ENCODE measurements at places on chromosomes 2 and 18.

DNA sequence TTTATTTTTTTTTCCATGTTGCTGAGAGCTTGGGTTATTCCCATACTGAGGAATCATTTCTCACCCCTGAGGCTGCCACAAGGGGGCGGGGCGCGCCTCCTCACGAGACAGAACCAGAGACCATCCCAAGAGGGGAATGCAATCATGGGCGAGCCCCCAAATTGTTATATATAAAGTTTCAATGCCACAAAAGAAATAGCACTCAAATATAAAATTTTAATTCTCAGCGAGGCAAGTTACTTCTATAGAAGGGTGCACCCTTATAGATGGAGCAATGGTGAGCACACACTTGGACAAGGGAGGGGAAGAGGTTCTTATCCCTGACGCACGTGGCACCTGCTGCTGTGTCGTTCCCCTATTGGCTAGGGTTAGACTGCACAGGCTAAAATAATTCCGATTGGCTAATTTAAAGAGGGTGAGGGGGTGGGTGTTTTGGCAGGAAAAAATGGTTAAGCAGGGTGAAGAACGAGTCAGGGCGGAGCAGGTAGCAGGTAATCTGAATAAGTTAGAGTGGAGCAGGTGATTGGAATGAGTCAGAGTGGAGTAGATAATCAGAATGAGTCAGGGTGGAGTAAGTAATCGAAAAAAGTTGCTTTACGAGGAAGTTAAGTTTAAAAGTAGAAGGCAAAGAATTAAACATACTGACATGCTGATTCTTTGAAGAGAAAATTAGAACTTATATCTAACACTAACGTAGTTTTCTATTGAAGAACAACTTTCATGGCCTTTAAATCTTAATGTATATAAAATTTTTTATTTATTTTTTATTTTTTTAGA lies 177.5 kb downstream of the MTCL1 start:
- no peak for DNase-seq

- no peak for DNase-seq
Measured at GRCh38 chr2:38131676-38132075, 55.7 kb upstream of the CYP1B1 start.

DNA sequence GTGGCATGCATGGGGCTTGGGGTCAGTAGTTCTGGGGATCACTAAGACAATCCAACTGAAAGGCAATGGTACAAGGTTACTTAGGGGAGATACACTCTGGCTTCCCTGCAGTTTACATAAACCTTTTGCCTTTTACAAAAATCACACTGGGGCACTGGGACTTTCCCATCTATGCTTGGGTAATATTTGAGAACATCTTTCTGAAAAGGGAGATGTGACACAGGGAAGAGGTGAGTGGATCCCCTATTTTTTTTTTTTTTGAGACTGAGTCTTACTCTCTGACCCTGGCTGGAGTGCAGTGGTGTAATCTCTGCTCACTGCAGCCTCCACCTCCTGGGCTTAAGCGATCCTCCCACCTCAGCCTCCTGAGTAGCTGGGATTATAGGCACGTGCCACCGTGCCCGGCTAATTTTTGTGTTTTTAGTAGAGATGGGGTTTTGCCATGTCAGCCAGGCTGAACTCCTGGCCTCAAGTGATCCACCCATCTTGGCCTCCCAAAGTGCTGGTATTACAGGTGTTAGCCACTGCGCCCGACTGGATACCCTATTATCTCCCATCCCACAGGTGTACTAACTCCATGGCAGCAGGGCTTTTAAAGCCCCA lies 82.8 kb upstream of the DNMT3A start:
- DNase-seq = no peak

GRCh38 chr2:19346983-19347618 lies 11.3 kb downstream of the OSR1 start:
- no peak for DNase-seq

- no peak for DNase-seq
Measured at GRCh38 chr2:172885996-172886395, 150.4 kb downstream of the RAPGEF4 start.

DNA sequence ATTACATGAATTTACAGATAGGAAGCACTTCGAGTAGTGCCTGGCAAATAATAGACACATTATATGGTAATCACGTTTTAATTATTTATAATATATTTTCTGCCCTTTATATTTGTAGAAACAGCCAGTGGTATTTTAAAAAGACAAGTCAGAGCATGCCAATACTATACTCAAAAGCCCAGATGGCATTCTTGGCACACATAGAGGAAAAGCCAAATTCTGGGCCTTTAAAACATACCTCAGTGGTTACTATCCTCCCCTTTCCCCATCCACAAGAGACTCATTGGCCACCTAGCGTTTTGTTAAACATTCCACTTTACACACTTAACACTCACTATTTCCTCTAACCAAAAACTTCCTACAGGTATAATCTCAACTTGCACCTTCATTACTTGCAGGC lies 63.3 kb upstream of the ZNF804A start:
- no peak for DNase-seq

- DNase-seq = no peak
Measured at GRCh38 chr2:122368576-122369243, 613.3 kb downstream of the TSN start.

- no peak for DNase-seq
Measured at GRCh38 chr2:88018909-88019308, 2.6 kb upstream of the RNU2-63P start.

- no peak for DNase-seq
Measured at GRCh38 chr2:109375656-109376055, 238.1 kb downstream of the SEPTIN10 start.

DNA sequence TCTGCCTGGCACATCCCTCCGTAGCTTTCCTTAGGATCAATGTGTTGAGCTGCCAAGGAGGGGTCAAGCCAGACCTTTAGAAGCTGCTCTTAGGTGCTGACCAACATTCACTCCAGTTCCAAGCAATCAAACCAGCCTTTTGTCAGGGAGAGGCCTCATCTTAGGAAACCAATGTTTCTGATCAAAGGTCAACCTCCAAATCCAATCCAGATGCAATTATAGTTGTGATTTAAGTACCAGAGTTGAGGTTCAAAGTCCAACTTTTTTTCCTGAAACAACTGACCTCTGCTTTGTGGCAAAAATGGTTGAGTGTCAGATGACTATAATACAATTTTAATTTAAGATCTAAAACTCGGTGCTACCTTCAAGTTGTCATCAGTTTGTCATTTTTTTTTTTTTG lies 303.4 kb downstream of the ALK start:
- DNase-seq = no peak

DNA sequence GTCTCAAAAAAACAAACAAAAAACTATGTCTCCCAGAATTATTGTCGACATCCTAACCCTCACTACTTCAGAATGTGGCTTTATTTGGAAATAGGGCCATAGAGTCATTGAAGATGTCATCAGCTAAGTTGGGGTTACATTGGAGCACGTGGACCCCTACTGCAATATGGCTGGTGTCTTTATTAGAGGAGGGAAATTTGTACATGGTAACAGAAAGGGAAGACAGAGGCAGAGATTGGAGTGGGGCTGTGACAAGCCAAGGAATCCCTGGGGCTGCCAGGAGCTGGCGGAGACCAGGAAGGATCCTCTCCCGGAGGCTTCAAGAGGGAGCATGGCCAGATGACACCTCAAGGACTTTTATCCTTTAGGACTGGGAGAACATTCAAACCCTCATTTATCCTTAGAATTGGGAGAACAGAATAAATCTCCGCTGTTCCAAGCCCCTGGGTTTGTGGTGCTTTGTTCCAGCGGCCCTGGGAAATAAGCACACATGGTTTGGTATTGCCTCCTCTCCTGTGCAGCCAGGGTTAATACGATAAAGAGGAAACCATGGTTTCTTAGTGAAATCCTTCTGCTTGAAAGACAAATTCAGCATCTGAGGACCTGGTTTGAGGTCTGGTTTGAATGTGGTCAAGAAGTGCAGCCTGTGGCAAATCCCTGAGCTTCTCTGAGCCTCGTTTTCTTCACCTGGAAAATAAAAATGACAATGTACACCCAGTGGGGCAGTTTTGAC lies 184.7 kb downstream of the MYCN start:
- no peak for DNase-seq

- DNase-seq = no peak
Measured at GRCh38 chr2:100136310-100136709, 6.1 kb downstream of the AFF3 start.

GRCh38 chr2:70510313-70510712 lies 43.3 kb downstream of the TGFA start:
- no peak for DNase-seq

GRCh38 chr18:12306752-12307700 lies 1.0 kb upstream of the TUBB6 start:
- no peak for DNase-seq

Data from NCI-H2081 treated with DMSO at 0.1 percent for 48 hours (cell line).